ENCODE measurements at places on chromosomes 6 and 20.
A peak's percentile ranks its signal among the peaks of the same experiment; 100 is the strongest.

- no peak for DNase-seq
These were observed 79.0 kb upstream of the ZNF217 start for GRCh38 chr20:53672484-53673129.

GRCh38 chr6:1987640-1988039 is 257.8 kb downstream of the GMDS start:
- DNase-seq, result no peak

DNA sequence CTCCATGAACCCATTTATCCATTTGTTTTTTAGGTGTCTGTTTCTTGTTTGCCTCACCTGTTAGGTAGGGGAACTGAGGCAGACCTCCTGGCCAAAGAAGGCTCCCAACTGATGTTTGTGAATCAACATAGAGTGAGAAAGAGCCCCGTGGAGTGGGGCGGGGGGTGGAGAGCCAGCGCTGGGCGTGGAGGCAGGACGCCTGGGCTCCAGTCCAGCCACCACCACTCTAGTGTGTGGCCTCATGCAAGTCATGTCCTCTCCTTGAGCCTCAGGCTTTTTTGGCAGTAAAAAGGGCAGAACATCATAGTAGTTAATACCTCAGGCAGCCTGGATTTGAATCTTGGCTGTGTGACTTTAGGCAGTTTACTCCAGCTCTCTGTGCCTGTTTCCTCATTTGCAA is 42.2 kb upstream of the SCRT2 start:
- DNase-seq, result no peak

DNA sequence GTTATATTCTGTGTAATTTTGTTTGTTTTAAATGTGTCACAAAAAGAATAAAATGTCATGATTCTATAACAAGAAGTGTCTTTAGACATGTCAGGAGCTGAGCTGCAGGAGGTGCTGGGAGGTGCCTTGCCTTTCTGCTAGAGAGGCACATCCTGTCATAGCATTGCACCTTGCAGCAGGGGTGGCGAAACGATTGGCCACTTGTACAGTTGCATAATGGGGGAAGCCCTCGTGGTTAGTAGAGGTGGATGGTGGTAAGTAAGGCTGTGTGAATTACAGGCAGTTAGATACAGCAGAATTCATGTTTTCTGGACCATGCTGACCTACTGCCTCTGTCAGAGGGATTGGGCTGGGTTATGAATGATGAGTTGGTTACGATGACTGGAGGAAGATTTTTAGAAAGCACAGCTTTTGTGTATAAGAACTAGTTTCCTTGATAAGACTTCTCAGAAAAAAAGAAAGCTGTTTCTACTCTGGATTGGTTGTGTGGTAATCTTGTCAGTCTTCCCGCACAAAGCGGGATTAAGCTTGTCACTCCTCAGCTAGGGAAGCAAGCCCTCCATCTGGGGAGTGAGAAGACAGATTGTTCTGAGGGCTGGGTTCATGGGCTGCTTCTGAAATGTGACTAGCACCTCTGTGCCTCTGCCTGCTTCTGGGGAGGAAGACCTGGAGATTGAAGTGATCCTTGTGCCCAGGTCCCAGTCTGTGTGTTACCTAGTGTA is 74.9 kb downstream of the FOXO3 start:
- DNase-seq, result no peak

- no peak for DNase-seq
These were observed 3.6 kb downstream of the MYCT1 start for GRCh38 chr6:152701081-152701862.

DNA sequence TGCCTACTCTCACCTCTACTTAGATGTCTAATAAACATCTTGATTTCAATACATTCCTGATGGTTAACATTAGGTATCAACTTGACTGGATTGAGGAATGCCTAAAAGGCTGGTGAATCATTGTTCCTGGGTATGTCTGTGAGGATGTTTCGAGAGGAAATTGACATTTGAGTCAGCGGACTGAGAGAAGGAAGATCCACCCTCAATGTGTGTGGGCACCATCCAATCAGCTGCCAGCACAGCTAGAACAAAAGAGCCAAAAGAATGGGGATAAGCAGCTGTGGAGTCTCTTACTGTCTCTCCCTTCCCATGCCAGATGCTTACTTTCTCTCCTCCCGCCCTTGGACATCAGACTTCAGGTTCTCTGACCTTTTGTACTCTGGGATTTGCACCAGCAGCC is 128.6 kb upstream of the HS3ST5 start:
- DNase-seq, result peak; percentile 13

- no peak for DNase-seq
These were observed 329.1 kb downstream of the ZFAND3 start for GRCh38 chr6:38148606-38149005.

DNA sequence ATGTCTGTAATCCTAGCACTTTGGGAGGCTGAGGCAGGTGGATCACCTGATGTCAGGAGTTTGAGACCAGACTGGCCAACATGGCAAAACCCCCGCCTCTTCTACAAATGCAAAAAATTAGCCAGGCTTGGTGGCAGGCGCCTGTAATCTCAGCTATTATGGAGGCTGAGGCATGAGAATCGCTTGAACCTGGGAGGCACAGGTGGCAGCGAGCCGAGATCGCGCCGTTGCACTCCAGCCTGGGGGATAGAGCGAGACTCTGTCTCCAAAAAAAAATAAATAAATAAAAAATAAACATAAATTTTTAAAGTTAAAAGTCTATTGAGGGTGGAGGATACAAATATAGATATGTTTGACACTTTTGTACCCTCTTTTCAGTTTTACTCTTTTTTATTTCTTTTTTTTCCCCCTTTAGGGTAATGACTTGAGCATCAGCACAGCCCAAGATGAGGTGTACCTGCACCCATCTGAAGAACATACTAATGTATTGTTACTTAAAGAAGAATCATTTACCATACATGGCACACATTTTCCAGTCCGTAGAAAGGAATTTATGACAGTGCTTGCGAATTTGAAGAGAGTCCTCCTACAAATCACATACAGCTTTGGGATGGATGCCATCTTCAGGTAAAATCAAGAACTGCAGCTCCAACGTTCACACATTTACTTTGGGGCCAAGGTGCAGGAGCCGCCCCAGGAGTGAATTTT is 368.9 kb downstream of the LAMA2 start:
- peak; percentile 55 for DNase-seq

DNA sequence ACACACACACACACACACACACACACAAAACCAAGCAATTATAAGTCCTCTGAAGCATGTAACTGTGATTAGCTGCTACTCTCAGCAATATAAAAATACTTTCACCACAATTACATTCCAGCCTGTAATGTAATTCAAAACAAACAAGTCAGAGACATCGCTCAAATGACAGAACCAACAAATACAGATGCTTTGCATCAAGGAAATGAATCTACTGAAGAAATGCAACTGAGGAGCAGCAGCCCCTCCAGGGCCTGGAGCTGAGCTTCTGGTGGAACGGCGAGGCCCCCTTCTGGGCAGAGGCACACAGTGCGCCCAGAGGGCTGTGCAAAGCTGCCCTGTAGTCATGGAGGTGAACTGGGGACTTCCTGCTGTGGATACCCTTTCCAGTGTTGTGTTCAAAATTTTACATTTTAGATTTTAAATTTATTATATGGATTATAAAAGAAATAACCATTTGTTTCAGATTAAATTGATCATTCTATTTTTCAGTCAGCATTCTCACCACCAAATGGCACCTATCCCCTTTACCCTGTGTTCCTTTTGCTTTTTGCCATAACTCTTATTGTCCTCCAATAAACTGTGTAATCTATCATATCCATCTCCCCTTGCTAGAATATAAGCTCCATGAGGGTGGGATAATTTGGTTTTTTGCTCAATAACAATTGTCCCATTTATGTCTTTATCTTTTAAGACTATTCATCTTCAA is 23.2 kb downstream of the ADAT2 start:
- DNase-seq, result no peak

GRCh38 chr20:4601630-4602296 is 119.9 kb upstream of the PRND start:
- DNase-seq, result no peak

DNA sequence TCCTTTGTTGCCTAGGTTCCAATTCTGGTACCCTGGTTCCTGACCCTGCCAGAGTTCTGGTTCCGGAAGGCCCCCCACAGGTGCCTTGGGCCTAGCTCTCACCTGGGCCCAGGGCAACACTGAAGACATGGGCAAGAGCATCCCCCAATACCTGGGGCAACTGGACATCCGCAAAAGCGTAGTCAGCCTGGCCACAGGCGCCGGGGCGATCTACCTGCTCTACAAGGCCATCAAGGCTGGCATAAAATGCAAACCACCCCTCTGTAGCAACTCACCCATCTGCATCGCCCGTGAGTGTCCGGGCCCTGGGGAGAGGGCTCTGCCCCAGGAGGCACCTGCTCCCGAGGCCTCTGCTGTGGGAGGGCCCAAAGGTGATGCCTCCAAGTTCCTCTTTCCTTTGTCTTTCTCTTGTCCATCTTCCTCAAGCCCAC is at the start of gene ARMC12:
Gene ARMC12 (plus strand): TSS at position 51 of the 431 bp plus-strand sequence. CDS start 77 bp downstream, at position 128.
- no peak for DNase-seq

DNA sequence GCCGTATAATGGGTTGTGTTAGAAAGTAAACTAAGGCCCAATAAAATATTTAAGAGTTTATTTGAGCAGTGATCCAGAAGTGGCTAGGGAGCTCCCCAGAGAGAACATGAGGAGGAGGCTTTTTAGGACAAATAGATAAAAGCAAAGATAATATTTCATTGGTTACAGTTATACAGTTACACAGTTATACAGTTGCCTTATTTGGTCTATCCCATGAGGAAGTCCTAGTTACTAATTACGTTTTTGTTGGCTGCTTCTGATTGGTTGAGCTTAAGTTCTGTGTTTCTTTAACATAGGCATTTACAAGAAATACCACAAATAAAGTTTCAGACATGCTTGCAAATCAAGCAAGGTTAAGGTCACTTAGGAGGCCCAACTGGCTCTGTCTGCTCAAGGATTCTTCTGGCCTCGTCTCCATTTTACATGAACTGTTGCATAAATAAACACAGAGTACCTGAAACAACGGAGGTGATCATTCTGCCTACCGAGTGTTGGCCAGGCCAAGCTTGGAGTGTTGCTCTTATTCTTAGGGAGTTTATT is 7.0 kb downstream of the UBD start:
- no peak for DNase-seq

DNA sequence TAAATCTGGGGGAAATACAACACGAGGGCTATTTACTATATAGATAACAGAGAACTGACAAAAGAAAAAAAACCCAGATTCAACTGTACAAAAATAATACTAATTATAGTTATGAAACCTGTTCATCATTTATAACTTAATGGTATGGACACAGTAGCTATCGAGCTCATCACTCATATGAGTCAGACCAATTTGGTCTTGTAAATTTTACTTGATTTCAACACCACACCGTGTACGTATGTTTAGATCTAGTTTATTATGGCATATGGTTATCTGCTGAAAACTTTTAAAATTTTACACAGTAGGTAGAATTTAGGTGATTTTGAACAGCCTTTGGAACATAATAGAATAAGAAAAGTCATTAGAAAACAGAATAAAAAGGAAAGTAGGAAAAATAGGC is 5.5 kb downstream of the MYLK4 start:
- DNase-seq, result no peak

DNA sequence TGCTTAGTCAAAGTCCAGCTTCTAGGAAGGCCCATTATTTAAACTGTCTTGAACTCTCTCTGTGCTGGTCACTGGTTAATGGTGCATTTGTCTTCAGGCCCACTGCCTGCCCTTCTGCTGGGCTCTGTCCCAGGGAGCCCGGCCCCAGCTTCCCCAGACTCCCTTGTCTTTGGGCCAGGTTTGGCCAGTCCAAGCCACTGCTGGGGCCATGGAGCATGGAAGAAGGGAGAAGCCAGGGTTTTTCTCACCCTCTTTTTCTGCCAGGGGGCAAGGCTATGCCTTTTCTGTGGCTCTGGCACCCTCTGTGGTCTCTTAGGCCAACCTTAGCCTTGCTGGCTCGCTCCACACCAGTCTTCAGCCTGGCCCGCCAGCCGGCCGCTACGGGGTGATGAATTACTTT is 390.0 kb upstream of the SULF2 start:
- DNase-seq, result no peak

GRCh38 chr6:40960742-40961430 is 78.1 kb downstream of the UNC5CL start:
- DNase-seq, result no peak

GRCh38 chr6:33936886-33937285 is 133.1 kb upstream of the MLN start:
- DNase-seq, result no peak

GRCh38 chr6:124683507-124683906 is 278.7 kb upstream of the RNF217 start:
- DNase-seq, result no peak

GRCh38 chr6:131635384-131636340 is 1.4 kb upstream of the ENPP3 start:
- DNase-seq, result no peak

DNA sequence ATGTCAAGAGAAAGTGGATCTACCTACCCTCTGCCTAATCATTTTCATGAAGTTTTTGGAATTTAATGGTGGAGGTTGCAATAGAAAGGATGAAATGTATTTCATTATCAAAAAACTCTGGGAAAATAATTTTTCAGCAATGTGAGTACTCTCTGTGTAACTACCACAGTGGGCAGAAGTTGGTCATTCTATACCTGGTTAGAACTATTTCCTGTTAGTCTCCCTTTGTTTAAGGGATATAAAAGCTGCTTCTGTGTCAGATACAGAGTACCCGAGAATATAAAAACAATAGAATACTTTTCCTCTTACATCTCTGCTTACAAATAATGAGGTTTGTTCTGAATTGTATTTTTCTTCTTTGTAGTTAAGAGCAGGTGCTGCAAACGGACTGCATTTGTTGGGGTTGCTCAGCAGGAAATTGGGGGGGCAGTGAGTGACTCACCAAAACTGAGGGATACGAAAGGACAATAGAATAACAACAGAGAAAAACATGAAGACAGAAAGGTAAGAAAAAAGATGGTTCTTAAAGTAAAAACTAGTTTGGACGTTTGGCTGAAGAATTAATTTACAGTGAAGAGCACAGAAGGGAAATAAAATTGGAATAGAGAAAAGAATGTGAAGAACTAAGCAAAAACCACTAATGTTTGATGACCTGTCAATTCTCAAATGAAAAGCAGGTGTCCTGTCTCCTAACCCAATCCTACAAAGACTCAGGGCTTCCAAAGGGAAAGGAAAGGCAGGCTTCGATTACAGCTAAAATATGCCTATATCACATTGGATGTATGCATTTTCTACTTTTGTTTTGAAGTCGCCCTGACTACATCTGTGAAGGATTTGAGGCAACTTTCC is 703.1 kb downstream of the RFPL4B start:
- DNase-seq, result no peak

DNA sequence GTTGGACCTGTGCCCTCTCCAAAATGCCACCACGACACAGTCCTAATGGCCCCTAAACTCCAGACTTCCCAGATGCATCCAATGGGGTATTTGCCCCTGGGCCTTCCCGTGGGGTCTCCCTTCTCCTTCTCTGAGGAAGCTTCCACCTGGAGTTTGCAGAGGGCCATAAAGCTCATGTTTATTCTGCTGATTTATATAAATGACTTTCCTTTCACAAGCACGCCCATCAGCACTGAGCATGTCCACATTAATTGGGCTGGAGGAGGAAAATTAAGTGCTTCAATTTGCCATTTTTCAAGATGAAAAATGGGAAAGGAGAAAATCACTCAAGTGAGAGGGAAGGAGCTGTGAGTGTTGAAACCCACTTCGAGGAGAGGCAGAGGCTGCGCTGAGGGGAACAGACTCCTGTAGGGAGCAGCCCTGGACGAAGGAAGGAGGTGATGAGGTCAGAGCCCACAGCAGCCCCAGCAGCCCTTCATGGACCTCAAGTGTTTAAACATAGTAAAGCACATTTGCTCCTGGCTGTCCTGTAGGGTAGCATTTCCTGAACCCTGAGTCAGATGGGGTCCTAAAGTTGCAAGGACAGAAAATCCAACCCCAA is 434.9 kb upstream of the SULF2 start:
- no peak for DNase-seq

- no peak for DNase-seq
These were observed 106.3 kb downstream of the RNF144B start for GRCh38 chr6:18493382-18493891.
